ENCODE measurements at places on chromosomes 7 and 10.

- no peak for DNase-seq
Observed at GRCh38 chr7:44075296-44076075, 6.8 kb downstream of the POLM start.

- no peak for DNase-seq
Observed at GRCh38 chr7:22061775-22062174, 116.1 kb upstream of the CDCA7L start.

GRCh38 chr10:119131512-119132240, 27.8 kb downstream of the DENND10 start:
- peak; percentile 66 for DNase-seq

DNA sequence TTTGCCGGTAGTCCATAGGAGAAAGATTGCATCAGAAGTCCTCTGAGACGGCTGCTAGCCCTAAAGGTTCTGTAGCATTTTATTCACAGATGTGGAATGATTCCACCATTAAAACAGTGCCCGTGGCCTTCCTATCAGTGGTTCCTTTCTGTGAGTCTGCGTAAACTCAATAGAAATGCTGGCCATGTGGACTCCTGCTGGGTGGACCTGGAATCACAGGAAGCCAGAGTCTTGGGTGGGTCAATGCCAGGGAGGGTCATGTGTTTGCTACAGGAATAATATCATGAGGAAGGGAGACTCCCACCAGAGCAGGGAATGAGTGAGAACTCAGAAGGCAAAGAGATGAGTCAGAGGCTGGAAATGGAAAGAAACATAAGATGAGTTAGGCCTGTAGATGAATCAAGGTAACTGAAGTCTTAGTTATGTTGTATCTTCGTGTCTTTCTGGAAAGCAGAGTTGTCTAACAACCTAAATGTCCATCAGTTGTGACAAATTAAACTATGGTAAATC, 410.4 kb upstream of the AUTS2 start:
- DNase-seq = no peak

- peak; percentile 48 for DNase-seq
Observed at GRCh38 chr7:55018361-55019190, at the start of gene EGFR. Gene EGFR (plus strand): TSS chr7:55019017. CDS start chr7:55019278, 261 bp downstream.

- DNase-seq = no peak
Observed at GRCh38 chr7:150738092-150738491, 874 bp downstream of the GIMAP5 start.

GRCh38 chr7:86965727-86966120, 93.7 kb downstream of the ELAPOR2 start:
- no peak for DNase-seq

- no peak for DNase-seq
Observed at GRCh38 chr10:17255512-17255911, 27.5 kb downstream of the VIM start.

- DNase-seq = no peak
Observed at GRCh38 chr10:100253041-100253440, 14.4 kb downstream of the CWF19L1 start.

- no peak for DNase-seq
Observed at GRCh38 chr10:132058111-132058745, 7.5 kb upstream of the JAKMIP3 start.

DNA sequence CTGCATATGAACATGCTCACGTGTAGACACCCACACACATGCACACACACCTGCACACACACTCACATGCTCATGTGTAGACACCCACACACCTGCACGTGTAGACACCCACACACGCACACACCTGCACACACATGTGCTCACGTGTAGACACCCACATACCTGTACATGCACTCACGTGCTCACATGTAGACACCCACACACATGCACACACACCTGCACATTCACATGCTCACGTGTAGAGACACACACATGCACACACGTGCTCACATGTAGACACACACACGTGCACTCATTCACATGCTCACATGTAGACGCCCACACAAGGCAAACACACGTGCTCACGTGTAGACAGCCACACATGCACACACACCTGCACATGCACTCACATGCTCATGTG, 275.8 kb downstream of the PTPRN2 start:
- DNase-seq = no peak

- DNase-seq = no peak
Observed at GRCh38 chr10:83915801-83916200, 223.5 kb upstream of the GHITM start.

- DNase-seq = no peak
Observed at GRCh38 chr7:51262796-51263531, 53.6 kb downstream of the COBL start.

DNA sequence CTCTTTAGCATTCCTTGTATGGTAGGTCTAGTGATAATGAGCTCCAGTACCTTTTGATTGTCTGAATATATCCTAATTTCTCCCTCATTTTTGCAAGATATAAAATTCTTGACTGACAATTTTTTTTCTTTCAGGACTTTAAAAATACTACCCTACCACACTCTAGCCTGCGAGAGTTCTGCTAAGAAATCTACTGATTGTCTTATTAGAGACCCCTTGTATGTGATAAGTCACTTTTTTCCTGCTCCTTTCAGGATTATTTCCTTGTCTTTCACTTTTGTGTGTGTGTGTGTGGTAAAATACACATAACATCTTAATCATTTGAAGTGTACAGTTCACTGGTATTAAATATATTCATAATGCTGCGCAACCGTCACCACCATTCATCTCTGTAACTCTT, 68.7 kb upstream of the PPP1R9A start:
- no peak for DNase-seq

DNA sequence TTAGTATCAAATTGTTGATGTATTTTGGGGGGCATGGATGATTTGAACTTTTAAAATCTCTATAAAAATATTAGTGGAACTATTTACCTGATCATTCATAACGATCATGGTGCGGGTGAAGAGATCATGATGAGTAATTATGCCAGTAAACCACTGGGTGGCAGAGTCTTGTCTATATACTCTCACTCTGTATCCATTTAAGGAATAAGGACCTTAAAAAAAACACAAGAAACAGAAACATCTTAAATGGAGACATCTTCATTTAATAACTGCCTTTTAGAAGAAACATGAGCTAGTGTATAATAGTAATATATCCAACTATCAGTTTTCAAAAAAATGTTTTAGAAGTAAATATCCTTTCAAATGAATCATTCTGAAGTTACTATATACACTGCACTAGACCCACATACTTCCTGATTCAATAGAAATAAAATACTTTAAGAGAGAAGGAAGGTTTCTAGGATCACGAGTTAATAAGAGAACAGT, 84.0 kb downstream of the NRBF2 start:
- DNase-seq = peak; percentile 40

DNA sequence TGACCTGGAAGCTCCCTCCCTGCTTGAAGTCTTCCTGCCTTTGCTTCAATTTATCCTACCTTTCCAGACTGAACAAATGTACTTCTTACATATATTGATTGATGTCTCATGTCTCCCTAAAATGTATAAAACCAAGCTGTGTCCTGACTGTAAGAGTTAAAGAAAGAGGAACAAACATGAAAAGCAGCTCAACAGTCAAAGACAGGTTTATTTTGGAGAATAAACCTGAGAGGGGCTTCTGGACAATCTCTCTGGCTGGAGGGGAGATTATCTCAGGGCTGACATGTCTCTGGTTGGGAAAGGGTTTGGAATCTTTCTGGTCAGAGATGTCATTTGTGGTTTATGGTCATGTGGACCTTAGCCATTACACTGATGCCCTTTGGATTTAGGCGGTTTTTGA, 41.0 kb downstream of the OR13A1 start:
- no peak for DNase-seq

GRCh38 chr10:60573336-60573735, 183.7 kb upstream of the ANK3 start:
- no peak for DNase-seq

DNA sequence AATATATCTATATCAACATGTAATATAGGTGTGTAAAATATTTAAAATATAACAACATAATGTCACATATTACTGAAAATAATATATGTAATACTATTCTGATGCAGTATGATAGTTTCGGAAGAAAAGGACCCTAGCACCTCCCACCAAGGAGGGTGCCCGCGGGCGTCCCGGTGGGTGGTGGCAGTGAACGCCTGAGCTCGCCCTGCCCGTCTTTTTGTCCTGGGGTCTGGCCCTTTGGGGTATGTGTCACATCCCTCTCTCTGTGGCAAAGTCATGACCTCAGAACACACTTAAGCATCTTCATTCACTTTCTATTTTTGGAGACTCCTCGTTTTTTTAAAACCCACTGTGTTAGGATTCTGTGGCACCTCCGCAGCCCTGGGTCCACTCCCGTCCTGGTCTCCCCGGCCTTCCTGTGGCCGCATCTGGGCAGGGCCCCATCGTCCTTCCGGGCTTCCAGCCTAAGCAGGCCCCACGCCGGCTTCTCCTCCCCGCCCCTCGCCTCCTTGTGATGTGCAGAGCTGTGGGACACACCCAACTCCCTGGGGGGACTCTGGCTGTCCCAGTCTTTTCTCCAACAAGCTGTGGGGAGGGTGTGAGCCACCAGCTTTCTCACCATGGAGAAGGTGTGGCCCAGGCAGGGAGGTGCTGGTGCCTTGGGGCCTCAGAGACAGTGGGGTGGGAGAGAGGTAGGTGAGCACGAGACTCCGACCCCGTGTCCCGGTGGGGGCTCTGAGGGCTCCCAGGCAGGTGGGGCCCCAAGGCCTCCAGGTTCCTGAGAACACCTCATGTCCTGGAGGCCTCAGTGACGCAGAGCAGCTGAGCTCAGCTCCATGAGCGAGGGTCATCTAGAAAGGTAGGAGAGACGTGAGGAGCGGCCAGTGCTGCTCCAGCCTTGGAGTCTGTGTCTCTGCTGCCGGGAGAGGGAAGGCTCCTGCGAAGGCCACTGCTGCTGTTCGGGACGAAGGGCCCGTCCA, 16.5 kb downstream of the PWWP2B start:
- DNase-seq = no peak

GRCh38 chr10:124470544-124471434, 9.2 kb downstream of the LHPP start:
- no peak for DNase-seq

DNA sequence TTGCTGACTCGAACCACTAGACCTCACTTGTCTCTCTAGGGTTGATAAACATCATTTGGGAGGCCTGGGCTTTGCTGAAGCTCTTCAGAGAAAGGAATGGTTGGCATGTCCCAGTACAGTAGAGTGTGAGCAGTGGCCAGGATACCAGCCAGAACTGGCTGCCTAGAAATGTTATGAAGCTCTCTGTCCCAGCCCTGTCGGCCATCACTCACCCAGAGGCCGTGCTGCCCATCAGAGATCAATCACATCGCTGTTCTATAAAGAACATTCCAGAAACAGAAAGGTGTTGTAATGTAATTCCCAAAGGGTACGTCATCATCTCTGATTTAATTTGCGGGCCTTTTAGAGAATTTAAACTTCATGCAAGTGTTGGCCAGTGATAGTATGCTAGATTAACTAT, 111.5 kb downstream of the PRPF18 start:
- no peak for DNase-seq

- no peak for DNase-seq
Observed at GRCh38 chr10:53491774-53492173, 719.2 kb upstream of the MBL2 start.

GRCh38 chr10:132921818-132922807, 20.3 kb downstream of the CFAP46 start:
- DNase-seq = no peak

DNA sequence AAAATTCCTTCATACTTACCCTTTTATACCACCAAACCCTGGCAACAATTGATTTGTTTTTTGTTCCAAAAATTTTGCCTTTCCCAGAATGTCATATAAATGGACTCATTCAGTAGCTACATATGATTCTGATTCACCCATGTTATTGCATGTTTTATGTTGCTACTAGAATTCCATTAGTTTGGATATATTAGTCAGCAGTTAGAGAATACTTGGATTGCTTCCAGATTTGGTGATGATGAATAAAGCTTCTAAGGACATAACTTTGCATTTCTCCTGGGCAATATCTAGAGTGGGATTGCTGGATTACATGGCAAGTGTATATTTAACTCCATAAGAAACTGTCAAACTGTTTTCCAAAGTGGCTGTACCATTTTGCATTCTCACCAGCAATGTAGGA, 806.9 kb downstream of the DNAJB9 start:
- DNase-seq = no peak

- no peak for DNase-seq
Observed at GRCh38 chr7:7271094-7271874, 88.9 kb downstream of the C1GALT1 start.

DNA sequence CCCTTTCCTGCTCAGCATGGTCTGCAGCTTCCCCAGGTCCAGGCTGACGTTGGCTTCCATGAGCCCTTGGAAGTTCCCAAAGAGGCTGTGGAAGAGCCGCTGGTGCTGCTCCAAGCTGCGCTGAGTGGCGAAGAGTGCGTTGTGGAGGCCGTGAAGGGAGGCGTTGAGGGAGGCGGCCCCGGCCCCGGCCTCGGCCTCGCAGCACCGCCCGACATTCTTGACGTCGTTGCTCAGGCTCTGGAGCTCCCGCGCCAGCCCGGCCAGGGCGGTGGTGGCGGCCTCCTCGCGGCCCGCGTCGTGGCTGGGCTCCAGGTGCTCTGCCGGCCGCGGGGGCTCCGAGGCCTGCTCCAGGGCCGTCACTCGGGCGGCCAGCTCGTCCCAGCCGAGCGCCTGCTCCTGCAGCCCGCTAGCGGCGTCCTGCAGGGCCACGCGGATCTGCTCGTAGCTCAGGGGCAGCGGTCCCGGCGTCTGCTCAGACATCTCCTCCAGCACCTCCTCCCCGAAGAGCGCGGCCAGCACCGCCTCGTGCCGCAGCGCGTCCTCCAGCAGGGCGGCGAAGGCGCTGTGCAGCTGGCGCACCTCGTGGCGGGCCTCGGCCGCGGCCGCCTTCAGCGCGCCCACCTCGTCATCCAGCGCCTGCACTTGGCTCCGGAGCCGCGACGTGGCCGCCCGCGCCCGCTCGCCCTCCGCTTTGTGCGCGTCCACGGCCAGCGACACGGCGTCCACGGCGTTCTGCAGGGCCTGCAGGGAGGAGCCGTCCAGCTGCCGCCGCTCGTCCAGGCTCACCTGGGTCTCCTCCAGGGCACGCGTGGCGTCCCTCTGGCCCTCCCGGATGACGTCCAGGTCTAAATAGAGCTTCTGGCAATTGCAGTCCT, 14.7 kb downstream of the MMRN2 start:
- no peak for DNase-seq

- no peak for DNase-seq
Observed at GRCh38 chr10:11886138-11886474, 63.0 kb downstream of the PROSER2 start.
